ENCODE measurements at places on chromosomes 5 and 9.
A peak's percentile ranks its signal among the peaks of the same experiment; 100 is the strongest.

DNA sequence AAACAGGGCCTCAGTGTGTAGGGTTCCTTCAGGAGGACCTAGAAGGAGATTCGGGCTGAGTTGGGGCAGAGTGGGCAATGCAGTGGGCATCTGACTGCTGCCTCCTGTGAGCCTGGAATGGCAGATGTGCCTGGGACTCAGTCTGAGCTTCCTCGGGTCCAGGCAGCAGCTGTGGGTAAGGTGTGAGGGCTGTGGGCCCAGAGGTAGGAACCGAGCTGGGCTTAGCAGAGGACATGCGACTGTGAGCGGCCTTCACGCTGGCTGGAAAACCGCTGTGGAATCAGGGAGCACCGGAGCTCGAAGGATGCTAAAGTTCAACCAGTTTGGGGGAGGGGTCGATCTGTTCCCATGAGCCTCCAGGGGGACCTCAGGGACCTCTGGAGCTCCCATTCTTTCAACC lies 137.0 kb downstream of the PAX5 start:
- no peak for DNase-seq

- DNase-seq = no peak
Measured at GRCh38 chr5:140025736-140026135, 17.4 kb downstream of the NRG2 start.

GRCh38 chr9:136455043-136456002 lies 15.7 kb upstream of the INPP5E start:
- DNase-seq = no peak

DNA sequence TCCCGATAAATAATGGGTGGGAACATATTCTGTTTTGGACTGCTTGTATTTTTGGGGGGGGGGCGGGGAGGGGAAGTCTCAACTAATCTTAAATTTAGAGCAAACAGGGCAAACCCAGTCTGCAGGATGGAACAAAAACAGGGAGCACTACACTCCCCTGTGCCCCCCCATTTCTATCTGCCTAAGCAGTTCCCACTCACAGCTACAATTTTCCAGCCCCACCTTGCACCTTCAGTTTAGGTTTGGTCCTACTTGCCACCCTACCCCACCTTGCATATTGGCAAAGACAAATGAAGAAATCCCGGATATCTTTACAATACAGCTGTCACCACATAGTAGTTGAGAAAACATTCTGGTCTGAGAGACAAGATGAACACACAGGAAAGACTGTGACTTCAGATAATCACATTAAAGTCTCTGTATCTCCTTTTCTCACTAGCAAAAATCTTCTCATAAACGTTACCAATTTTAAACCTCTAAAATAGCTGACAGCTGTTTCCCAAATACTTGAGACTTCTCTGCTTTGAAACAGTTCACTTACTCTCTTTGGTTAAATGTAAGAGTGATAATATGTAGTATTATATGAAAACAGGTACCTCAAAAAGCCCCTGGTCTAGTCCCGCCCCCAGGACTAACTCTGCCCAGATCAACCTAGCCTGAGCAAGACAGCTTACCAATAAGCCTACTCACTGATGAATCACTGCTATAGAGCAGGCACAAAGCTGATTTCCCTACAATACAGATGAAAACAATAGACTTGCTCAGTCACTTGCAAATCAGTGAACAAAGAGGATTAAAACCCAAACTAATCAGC lies 5.2 kb upstream of the RAPGEF6 start:
- DNase-seq = peak; percentile 25

- DNase-seq = no peak
Measured at GRCh38 chr9:27086818-27087680, 22.0 kb upstream of the TEK start.

DNA sequence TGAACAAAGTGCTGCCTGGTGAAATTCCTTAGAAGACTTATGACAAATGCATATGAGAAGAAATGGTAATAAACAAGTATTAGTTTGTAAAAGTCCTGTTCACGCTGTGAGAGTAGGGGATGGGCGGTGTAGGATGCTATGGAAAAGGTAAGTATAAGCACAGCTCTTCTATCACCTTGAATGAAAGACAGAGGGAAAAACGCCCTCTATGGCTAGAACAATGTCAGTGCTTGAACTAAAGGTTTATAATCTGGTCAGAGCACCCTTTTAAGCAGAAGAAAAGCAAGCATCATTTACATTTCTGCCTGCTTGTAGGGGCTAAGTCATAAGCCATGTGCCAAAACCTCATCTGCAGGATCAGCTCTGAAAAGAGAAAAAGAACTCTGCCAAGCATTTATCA lies 115.2 kb downstream of the LHFPL2 start:
- no peak for DNase-seq

GRCh38 chr5:67880876-67881275 lies 334.7 kb upstream of the PIK3R1 start:
- no peak for DNase-seq

DNA sequence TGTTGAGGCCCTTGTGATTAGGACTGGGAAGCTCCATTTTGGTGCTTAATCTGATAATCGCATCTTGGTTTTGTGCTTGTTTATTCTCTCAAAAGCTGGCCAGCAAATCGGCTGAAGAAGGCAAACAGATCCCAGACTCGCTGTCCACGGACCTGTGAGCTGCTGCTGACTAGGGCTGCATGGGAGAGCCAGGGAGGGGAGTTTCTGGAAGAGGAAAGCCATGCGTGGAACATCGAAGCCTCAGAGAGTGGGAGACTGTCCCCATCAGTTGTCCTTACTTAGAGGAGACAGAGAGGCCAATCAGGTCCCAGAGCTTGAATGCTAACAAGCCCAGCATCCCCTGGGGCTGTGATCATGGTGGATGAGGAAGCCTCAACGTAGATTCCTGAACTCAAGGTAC lies 23.0 kb upstream of the FOXI1 start:
- DNase-seq = no peak

DNA sequence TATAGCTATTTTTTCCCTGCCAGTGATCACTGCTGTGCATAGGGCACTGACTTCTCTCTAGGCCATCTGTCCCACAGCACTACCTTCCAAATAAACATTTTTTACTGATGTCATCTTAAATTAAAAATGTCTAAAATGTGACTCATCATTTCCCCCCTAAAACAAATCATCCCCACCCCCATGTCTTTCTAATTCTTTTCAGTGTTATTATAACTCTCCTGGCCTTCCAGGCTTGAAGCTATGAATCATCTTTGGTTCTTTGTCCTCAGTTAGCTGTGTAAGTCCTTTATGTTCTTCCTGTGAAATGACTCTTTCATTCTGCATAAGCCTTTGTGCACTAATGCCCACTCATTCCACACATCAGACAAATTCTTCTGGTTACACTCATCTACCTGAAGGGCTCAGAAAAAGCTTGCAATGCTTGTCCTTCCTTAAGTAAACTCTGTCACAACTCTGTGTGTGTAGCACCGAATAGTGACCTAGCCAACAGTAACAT lies 78.1 kb downstream of the CFAP95 start:
- no peak for DNase-seq

- no peak for DNase-seq
Measured at GRCh38 chr5:140113180-140113698, 670 bp upstream of the PURA start.

- no peak for DNase-seq
Measured at GRCh38 chr5:134553821-134554267, 28.4 kb downstream of the JADE2 start.

- DNase-seq = no peak
Measured at GRCh38 chr9:99724640-99725039, 97.0 kb upstream of the NR4A3 start.

- no peak for DNase-seq
Measured at GRCh38 chr5:156361436-156362109, 34.6 kb downstream of the SGCD start.

GRCh38 chr5:145703856-145704255 lies 131.3 kb downstream of the PRELID2 start:
- DNase-seq = no peak

- DNase-seq = no peak
Measured at GRCh38 chr5:136115183-136115865, 17.3 kb upstream of the SMAD5 start.

DNA sequence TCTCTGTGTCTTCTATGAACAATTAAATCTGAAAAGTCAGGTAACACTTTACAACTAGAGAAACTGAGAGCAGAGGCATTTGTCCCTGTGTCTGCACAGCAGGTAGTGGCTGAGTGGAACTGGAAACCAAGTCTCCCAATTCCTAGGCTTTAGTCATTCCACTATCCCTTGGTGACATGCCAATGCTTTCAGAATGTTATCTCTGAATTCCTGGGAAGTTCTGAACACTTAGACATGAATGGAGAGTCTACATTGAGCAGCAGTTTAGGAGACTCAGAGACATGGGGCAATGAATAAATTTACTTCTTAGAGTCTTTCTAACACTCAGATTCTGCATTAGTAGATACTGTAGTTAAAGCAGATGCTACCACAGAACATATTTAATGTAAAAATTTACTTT lies 94.8 kb upstream of the APC start:
- no peak for DNase-seq

- DNase-seq = no peak
Measured at GRCh38 chr9:97564291-97565175, 63.1 kb downstream of the TMOD1 start.

DNA sequence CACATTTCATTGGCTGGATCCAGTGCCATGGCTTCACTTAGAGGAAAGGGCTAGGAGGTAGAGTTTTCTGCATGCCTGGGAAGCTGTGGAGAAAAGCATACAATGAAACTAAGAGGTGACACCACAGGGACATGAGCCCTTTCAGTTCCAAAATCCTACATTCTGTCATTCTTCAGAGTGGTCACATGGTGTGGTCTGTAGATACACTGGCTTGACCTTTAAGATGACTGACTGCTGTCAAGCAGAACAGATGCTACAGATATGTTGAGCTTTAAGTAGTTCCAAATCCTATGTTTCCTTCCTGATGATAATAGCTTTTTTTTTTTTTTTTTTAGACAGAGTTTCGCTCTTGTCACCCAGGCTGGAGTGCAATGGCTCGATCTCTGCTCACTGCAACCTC lies 26.2 kb downstream of the DMRT3 start:
- no peak for DNase-seq

GRCh38 chr5:60354311-60354710 lies 345.7 kb downstream of the DEPDC1B start:
- no peak for DNase-seq

GRCh38 chr9:5336688-5337087 lies 3.0 kb downstream of the RLN1 start:
- DNase-seq = no peak

Measured in KG1 (cell line).